Hematopoietic multipotent progenitor cell treated with erythropoietin and hydrocortisone succinate and interleukin-3 and kit ligand, for 4 days (in vitro differentiated cells): ENCODE measurements at places on chromosomes 6 and 20.

DNA sequence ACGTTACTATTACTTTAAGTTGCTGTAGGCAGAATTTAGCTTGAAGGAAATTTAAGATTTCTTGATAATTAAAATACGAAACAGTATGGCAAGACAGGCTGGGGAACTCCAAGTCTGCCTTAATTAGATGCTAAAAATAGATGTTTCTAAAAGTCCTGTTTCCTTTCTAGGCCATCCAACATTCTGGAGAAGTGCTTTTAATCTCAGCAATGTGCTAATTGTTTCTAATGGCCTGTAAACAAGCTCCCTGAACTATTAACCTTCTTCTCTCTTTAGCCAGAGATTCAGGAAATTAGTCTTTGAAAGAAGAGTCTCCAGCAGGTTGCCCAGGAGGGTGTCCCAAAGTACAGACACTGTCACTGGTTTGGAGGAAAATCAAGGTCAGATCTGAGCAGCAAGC lies 677.3 kb upstream of the AGPAT4 start:
- no peak for DNase-seq

GRCh38 chr6:126069449-126069848 lies 83.1 kb downstream of the TRMT11 start:
- no peak for DNase-seq

DNA sequence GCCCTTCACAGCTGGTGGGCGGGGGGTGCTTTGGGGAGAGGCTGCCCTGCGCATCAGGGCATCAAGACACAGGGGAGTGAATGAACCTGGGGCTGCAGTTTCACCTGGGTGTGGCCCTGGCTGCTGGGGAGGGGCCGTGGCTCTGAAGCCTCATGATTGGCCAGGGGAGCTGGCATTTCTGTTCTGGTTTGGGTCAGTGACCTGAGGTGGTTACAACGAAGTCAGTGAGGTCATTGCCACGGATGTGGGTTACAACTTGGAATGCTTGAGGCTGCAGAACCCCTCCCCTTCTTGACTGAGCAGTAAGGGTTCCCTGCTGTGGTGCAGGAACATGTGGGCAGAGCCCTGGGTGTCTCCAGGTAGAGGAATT lies 3.0 kb downstream of the TCEA2 start:
- DNase-seq: peak; percentile 66

DNA sequence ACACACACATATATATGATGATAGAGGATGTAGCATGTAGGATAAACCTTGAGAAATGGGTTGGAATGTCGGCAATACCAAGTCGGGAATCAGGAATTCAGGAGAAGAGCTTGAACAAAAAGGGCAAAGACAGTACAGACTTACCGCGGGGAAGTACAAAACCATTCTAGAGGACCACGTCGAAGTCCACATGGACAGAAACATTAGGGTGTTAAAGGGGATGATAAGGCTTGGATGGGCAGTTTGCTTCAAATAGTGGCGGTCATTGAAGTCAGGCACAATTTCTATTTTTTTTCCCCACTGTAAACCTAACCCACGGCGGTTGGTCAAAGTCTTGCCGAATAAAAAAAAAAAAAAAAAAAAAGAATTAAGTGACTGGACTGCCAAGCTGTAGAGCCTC lies 766 bp upstream of the NUS1 start:
- peak; percentile 13 for DNase-seq

DNA sequence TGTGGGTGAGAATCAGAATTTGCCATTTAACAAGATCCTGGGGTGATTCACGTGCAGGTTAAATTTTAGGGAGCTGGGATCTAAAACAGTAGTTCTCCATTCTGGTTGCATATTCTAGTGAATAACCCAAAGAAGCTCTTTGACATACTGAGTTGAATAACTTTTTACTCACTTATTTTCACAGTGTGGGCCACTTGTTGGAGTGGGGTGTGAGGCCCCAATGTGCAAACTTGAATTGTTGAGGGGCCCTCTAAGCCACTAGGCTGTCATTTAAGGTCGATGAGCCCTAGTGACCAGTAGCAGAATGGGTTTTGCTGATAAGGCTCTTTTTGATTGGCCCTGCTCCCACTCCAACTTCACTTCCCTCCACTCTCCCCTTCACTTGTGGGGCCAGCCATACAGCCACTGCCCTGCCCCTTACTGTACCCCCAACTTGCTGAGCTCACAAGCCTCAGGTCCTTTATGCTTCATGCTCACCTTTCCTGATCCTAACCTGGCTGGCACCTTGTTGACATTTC lies 33.6 kb upstream of the RIPOR2 start:
- DNase-seq: peak; percentile 32

GRCh38 chr20:17653835-17654648 lies 28.0 kb downstream of the RRBP1 start:
- no peak for DNase-seq

GRCh38 chr6:49025273-49026240 lies 437.5 kb downstream of the MMUT start:
- no peak for DNase-seq

DNA sequence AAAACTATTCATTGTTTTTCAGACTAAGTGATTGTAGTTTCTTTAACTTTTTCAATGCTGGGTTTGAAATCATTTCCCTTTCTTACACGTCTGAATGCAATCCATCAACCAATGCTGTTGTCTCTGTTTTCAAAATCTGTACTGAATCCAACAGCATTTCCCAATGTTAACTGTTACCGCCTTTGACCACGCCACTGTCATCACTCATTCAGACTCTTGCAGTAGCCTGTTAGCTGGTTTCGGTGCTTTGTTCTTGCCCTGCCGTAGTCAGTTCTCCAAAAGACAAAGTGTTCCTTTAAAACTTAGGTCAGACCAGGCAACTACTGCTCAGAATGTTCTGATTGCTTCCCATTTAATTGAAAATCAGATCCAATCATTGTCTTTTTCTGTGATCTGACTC lies 131.3 kb downstream of the PLCB4 start:
- no peak for DNase-seq

DNA sequence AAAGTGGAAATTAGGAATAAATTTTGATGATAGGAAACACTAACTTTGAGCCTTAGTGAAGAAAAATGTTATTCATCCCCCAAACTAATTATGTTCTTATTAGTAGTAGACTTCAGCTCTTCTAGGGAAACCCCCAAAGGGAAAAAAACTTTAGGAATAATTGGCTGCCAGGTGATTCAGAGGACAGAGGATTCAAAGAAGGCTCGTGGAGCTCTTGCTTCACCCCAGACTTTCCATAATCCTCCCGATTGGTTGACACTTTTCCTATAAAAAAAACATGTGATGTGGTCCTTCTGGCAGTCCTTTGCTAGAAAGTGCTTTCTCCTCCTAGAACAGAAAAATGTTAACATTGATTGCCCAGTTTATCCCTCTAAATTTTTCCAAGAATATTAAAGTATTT lies 5.6 kb upstream of the CCDC170 start:
- no peak for DNase-seq

- peak; percentile 98 for DNase-seq
Observed at GRCh38 chr6:34273242-34273805, 24.5 kb upstream of the SMIM29 start.

DNA sequence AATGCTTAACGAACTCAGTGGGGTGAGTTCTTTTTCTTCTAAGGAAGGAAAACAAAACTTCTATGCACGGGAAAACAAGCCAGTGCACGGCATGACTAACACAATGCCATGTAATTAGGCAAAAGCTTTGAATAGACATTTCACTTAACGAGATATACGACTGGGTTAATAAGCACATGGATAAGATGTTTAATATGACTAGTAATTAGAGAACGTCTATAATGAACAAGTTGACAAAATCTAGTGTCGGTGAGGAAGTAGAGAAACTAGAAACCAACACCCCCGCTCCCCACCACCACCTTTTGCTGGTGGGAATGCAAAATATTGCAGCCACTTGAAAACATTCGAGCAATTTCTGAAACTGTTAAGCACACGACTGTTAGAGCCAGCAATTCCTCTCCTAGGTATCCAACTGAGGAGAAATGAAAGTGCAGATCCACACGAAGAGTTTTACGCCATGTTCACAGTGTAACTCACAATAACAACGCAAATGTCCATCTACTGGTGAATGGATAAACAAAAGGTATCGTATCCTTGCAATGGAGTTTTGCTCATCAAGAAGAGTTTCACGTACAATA lies 644.9 kb upstream of the AGPAT4 start:
- no peak for DNase-seq

- no peak for DNase-seq
Observed at GRCh38 chr20:43271980-43272379, 82.3 kb upstream of the PTPRT start.

DNA sequence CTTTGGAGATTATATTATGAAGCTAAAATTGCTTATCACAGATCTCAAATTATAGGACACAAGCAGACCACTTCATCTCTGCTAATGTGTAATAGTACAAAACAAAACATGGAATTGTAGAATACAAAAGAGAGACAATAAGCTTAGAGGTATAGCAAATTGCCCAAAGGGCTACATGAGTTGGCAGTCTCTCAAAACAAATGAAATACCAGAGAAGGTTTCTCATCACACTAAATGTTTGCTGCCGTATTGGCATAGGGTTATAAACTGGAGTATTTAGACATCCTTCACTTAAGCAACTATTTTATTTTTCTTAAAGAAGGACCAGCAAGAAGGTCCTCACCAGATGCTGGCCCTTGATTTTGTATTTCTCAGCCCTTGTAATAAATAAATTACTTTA lies 5.9 kb upstream of the EYA4 start:
- no peak for DNase-seq

DNA sequence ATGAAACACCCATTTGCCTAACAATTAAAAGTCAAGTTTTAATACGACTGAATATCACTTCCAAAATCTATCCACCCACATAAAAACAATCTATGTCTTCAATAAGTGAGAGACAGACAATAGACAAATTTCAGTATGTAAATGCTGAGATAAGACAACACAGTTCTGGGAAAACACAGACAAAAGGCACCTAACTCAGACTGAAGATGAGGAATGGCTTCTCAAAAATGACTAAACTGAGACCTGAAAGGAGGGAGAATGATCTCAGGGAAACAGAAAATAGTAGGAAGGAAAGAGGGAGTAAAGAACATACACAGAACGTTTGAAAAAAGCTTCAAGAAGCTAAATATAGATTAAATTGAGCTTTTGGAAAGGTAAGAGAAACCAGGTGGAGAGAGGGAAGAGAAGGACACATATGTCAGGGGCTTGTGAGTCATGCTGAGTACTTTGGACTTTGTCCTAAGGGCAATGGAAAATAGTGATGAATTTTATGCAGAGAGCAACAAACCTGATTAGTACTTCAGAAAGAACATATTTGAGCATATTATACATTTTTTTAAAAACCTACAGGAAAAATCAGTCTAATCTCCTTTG lies 16.1 kb downstream of the LMBRD1 start:
- no peak for DNase-seq

DNA sequence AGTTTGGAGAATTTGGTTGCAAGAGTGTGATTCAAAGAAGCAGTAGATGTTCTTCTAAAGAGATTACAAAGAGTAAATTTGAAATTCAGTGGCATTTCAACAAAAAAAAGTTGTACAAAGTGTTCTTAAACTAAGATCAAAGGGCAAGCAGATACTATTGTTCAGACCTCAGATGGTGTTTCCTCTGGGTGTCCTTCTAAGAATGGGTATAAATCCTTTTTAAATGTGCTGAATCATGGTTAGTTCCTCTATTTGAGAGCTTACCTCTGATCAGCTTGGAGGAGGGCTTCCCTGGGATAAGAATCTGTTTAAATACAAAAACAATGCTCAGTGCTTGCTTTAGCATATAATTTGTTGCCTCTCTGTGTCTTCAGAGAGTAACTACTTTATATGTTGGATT lies 6.3 kb downstream of the BMP6 start:
- peak; percentile 82 for DNase-seq

GRCh38 chr6:108175592-108176279 lies 9.9 kb downstream of the NR2E1 start:
- peak; percentile 39 for DNase-seq

DNA sequence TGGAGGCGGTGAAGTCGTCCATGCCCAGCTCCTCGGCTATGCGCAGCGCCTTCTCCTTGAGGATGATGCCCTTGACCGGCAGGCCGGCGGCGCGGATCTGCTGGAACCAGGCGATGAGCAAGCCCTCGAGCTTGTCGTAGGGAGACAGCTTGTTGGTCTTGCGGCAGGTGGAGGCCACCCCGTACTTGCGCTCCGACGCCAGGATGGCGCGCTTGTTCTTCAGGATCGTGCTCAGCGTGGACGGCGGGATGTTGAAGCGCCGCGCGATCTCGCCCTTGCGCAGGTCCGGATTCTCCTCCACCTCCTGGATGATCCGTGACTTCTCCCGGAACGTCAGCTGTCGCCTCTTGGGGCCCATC lies 435 bp downstream of the CENPB start:
- peak; percentile 78 for DNase-seq

DNA sequence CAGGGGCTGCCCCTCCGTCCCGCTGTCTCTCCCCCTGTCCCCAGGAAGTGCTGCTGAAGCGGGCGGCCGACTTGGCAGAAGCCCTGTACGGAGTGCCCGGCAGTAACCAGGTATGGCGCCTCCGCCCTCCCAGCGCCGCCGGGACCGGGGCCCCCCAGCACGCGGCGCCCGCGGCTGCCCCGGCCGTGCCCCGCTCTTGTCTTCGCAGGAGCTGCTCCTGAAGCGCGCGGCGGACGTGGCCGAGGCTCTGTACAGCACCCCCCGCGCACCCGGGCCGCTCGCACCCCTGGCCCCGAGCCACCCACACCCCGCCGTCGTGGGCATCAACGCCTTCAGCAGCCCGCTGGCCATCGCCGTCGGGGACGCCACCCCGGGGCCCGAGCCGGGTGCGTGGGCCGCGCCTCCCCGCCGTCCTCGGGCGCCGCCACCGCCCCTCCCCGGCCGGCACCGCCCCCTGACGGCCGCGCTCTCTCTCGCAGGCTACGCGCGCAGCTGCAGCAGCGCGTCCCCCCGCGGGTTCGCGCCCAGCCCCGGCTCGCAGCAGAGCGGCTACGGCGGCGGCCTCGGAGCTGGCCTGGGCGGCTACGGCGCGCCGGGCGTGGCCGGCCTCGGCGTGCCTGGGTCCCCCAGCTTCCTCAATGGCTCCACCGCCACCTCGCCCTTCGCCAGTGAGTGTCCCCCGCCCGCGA lies 48.4 kb downstream of the CPXM1 start:
- DNase-seq: peak; percentile 56

- DNase-seq: no peak
Observed at GRCh38 chr6:134183844-134184243, 131.4 kb upstream of the SLC2A12 start.

DNA sequence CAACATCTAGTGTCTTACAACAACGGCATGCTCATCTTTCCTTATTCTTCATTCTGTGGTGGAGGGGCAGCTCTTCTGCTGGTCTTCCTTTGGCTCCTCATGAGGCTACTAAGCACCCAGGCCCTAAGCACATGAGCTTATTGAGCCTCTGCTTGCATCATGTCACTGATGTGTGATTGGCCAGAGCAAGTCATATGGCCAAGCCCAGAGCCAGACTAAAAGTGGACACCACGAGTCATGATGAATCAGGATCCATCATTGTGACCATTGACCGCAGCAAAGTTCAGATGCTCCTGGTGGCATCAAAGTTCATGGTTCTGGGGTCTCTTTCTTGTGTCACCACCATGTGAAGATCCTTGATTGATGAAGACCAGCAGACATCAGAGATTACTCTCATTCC lies 192.0 kb upstream of the FOXA2 start:
- no peak for DNase-seq
